G401 (cell line): ENCODE measurements at places on chromosomes 3 and 15. TPM values are rescaled to one million over a fixed set of nuclear protein-coding genes. Genes with fewer than 3 reads are reported as not detected.

GRCh38 chr3:155859859-155860258, 5.6 kb upstream of the SLC33A1 start:
- DNase-seq, result no peak

DNA sequence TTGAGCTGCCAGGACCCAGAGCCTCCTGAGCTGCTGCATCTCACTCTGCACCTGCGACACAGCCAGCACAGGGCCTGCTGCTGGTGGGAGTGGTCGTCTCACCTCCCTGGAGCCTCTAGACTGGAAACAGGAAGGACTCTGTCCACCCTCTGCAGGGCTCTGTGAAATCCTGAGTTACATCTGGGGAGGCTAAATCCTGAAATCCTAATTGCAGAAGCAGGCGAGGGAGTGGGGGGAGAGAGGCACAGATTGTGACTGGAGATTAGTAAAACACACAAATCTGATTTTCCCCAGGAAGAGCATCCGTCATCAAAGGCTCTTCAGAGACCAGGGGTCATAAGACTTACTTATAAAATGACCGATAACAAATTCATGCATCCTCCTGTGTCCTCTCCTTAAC, 31.6 kb upstream of the GABRG3 start:
- no peak for DNase-seq

Gene EEFSEC
- total RNA-seq, result 14.6 and 25.1 TPM in 2 replicates

Gene ST8SIA2
- total RNA-seq, result not detected in 2 replicates

Gene AMOTL2
- 177 and 190 TPM in 2 replicates for total RNA-seq

Gene CFAP92
- not detected in 2 replicates for total RNA-seq

DNA sequence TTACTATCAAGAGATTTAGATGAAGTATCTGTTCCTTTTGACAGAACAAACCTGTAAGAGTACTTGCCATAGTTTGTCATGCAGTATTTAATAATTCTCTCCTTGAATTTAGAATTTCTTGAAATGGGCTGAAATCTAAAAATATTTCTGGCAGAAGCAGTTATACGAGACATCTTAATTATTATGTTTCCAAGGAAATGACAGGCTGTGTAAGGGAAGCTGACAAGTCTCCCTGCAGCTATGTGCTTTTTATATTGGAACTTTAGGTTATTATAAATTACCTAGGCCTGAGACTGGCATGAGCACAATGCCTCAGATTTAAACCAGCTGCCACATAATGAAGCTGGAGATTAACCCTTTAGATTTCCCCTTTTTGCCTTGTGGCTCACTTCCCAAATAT, 365.0 kb upstream of the EPHA6 start:
- DNase-seq, result no peak

DNA sequence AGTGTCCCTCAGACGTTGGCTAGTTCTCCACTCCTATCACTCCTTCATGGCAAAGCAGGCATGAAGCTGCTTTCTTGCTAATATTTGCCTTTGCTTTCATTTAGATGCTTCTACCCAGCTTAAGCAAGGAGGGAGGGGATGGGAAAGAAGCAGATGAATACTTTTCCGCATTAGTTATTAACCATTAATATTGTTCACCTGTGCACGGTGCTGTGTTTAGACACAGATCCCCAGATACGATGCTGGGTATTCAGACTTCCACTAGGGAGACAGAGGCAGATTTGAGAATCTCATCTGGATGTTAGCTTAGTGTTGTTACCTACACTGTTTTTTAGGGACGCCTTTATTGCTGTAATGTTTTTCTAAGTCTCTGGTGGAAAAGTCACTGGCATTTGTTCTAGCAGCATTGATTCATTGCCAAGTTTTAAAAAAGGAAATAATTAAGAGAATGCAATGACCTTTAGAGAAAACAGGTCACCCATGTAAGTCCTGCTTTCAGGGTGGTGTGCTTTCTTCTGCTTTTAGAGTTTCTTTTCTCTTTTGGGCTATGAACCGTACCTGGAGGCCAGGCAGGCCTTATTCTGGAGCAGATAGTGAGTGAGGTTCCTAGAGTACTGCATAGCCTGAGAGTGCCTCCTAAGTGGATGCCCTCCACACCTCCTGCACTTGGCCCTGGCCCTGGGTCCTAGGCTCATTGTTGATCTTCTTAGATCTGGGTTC, 55.5 kb downstream of the MYZAP start:
- no peak for DNase-seq

- DNase-seq, result no peak
Measured at GRCh38 chr3:195249057-195249770, 21.7 kb downstream of the XXYLT1 start.

DNA sequence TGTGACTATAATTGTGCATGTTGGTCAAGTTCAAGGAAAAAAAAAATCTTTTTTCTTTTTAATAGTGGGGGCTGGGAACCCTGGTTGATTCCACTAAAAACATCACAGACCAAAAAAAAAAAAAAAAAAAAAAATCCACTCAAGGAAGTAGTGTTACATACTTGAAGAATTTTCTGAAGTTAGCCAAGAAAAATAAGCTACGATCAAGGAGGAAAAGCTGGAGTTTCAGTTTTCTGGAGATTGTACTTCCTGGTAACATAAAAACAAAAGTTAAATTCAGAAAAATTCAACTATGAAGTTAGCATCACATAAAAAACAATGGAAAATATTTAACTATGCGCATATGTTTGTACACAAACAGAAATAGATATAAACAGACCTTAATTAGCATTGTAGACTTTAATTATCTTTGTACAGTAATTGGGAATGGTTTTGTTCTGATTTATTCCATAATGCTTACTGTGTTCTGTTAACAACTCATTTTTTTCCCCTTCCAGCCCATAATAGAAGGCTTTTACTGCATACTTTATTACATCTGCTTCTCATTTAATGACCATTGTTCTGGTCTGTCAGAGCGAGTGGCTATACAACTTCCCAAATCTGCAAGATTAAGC, 194.3 kb downstream of the RORA start:
- no peak for DNase-seq

- no peak for DNase-seq
Measured at GRCh38 chr15:88100181-88100580, 156.4 kb downstream of the NTRK3 start.

Gene ASB14
- not detected in 2 replicates for total RNA-seq

GRCh38 chr15:99100245-99101173, 4.4 kb upstream of the SYNM start:
- DNase-seq, result peak; percentile 53

Gene ALPK3
- total RNA-seq, result 0.06 and 0.20 TPM in 2 replicates

Gene TRPM1
- total RNA-seq, result 3.2 TPM in 1 of 2 replicates, not detected in the other

- DNase-seq, result peak; percentile 52
Measured at GRCh38 chr3:9251055-9251786, 1.8 kb upstream of the SRGAP3 start.

DNA sequence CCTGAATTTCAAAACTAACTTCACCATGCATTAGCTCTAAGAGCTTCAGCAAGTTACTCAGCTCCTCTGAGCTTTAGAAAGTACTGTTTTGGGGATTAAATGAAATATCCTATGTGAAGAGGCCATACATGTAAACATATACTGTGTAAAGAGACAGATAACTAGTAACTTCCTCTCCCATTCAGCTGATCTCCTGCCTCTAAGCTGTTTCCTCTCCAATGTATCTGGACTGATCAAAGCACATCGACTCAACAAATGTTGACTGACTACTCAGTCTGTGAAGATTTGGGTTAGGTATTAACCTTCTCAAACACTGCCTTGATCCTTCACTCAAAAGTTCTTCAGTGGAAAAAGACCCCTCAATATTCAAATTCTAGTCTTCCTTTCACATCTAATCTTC, 82.0 kb downstream of the BOC start:
- DNase-seq, result no peak

Gene MORC1
- total RNA-seq, result not detected in 2 replicates

Gene LAMB2
- total RNA-seq, result 175 and 318 TPM in 2 replicates

Gene GCSAM
- not detected in 2 replicates for total RNA-seq

DNA sequence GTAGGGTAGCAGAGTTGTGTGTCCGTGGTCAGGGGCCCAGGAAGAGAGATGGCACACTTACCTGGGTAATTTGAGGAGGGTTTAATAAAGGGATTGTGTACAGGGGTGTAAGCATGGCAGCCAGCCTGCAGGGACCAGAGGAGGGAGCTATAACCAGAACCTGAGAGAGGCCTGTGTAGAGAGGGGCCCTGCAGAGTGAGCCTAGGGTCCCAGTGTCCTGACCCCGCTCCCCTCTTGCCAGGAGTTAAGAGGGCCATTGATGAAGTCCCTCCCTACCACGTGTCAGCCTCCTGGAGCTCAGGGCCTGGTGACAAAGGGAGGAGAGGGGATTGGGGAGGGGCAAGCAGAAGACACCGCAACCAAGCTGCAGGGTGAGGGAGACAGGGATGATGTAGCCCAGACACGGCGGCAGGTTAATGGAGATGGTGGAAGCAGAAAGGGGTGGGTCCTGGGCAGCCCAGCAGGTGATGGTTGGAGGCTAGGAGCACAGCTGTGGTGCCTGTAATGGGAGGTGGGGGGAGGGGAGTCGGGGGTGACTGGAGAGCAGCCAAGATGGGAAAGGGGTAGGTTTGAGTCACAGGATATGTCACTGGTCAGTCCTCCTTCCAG, 165.4 kb upstream of the TOPAZ1 start:
- no peak for DNase-seq

GRCh38 chr3:73511571-73512525, 112.9 kb downstream of the PDZRN3 start:
- DNase-seq, result peak; percentile 18

GRCh38 chr3:117263745-117264144, 554.2 kb downstream of the TUSC7 start:
- DNase-seq, result no peak

GRCh38 chr15:60513676-60514075, 34.7 kb upstream of the ICE2 start:
- no peak for DNase-seq

GRCh38 chr3:100030914-100031425, 83.3 kb downstream of the FILIP1L start:
- DNase-seq, result no peak

Gene PLCB2
- 99.6 and 145 TPM in 2 replicates for total RNA-seq

Gene CPNE4
- total RNA-seq, result not detected in 2 replicates

DNA sequence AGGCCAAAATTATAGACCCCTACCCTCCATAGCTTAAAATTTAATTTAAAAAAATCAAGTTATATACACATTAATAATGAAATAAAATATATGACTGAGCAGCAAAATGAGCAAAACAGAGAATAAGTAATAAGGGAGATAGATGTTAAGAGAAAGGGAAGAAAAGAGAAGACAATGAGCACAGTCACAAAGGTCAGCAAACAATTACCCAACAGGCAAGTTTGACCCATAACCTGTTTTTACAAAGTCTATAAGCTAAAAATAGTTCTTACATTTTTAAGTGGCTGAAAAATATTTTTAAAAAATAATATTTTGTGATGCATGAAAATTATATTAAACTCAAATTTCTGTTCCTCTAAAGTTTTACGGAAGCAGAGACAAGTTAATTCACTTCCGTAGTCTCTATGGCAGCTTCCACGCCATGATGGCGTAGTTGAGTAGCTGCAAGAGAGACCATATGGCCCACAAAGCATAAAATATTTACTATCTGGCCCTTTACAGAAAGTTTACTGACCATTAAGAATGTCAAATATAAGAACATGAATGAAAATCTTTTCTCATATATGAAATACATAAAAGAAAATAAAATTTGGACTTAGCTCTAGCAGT, 47.5 kb downstream of the ACAP2 start:
- no peak for DNase-seq

GRCh38 chr15:96125721-96126415, 204.6 kb upstream of the NR2F2 start:
- DNase-seq, result no peak

DNA sequence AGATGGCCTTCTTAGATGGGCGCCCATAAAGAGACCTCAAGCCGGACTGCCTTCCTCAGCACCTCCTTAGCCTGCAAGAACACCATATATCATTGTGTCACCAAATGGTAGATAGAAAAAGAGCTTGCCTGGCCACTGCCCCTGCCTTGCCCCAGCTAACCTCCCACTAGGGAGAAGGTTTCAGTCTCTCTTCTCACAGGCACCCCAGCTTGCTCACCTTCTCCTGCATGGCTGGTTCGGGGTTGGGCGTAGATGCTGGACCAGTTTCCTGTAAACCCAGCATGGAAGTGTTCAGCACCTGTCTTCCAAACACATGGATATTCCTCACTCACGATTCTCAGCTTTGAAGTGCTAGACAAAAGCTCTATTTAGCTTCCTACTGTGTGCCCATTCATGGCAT, 3.3 kb upstream of the SLC22A14 start:
- no peak for DNase-seq

DNA sequence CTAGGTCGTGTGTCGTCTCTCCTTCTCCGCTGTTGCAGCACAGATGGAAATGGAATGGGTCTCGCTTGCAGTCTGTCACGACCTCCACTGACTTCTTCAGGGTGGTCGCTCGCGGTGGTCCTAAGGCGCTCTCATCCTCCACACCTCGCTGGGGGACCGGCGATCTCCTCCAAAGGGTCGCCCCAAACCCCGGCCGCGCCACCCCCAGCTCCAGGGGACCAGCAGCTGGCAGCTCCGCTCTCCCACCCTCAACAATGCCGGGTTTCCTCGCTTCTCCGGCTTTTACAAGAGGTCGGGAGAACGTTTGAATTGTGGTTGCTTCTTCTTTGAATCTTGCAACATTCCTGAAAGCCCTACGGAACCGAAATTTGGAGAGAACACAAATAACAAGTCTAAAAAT, 25.9 kb downstream of the SERP1 start:
- DNase-seq, result no peak

DNA sequence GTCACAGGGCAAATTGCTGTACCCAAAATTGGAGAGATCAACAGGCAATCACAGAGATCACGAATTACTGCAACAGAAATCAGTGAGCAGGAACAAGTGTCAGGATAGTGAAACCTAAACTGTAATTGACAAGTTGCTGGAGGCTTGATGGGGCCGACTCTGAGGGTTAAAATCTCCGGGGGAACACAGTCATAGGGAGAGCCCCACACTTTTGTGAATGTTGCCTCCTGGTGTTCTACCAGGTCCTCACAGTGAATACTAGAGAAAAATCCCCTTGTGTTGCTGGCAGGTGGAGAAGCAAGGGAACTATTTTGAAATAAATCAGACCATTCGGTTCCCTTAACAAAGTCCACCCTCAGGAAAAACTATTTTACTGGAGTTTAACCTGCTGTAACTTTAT, 697.5 kb upstream of the CBLB start:
- no peak for DNase-seq

Gene CADPS
- total RNA-seq, result not detected in 2 replicates

DNA sequence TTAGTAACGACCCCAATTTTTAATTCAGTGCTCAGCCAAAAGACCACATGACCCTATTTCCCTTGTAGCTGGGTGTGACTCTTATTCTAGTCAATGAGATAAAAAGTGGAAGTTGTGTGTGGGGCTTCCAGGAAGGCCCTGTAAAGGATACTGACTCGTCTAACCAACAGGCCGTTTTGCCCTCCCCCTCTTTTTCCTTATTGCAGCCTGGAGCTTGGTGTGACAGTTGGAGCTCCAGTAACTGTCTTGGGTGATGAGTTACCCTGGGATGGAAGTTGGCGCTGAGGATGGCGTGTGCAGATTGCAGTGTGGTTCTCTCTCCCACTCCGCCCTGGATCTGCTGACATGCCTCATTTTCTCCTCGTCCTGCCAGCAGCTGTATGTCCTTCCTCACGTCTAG, 209.3 kb upstream of the PROK2 start:
- DNase-seq, result no peak

Gene SI
- total RNA-seq, result not detected in 2 replicates

Gene KIF15
- total RNA-seq, result 13.5 and 16.0 TPM in 2 replicates
